NCI-H2081 treated with DMSO at 0.1 percent for 48 hours (cell line): ENCODE measurements at places on chromosomes 2 and 18.

DNA sequence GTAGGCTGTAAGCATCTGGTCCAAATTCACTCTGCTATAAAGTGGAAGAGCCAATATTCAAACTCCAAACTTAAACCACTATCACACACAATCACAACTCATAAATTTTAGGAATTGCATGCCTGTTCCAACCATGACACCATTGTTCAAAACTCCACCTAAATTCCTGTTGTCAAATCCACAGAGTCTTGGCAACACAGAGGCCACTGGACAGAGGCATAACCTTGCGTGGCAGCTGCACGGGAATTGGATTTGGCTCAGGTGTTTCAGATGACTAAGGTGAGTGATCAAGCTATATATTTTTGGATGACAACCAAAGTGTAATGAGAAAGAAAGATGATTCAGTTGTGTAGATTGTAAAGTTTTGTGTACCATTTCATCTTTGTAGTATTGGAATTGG, 422.7 kb upstream of the TNP1 start:
- DNase-seq: no peak

- DNase-seq: no peak
Observed at GRCh38 chr2:18047896-18048657, 169.6 kb downstream of the KCNS3 start.

GRCh38 chr18:22998344-22998743, 65.2 kb downstream of the RBBP8 start:
- DNase-seq: no peak

DNA sequence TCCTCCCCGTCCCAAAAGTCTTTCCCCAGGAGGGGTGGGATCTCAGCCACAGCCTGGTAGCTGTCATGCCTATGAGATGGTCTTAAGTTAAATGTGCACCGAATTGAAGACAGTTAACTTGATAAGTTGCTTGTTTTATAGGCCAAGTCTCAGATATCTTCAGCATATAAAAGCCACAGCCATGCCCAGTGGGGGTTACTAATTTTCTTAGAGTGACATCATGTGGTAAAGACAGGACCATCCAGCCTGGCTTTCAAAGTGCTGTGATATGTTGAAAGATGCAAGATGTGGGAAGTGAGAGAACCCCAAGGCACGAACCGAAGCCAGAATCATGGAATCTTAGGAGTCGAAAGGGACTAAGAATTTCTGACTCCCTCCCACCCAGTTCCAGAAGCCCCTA, 42.1 kb upstream of the FAM124B start:
- DNase-seq: no peak

DNA sequence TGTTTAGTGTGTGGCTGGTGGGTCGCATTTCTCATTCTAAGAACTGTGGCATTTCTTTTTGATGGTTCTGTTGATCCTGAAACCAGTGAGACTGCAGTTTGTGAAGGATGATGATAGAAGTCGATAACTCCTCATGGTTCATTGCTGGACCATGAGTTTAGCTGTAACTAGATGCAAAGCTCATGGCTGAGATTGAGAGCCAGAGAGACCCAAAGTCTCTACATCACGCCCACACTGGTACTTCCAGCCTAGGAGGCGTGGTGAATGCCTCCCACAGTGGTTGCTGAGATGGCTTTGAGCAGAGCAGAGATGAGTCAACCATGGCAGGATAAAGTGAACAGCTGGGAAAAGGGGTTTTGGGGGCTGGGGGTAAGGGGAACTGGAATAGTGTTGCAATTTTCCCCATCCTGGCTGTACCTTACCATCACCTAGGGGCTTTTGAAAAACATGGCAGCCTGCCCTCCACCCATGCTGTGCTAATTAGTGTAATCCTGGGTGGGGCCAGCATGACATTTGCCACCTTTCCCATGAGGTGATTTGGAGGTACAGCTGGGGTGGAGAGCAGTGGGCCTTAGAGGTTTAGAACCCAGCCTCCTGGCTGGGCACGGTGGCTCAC, 24.1 kb downstream of the INPP4A start:
- no peak for DNase-seq

DNA sequence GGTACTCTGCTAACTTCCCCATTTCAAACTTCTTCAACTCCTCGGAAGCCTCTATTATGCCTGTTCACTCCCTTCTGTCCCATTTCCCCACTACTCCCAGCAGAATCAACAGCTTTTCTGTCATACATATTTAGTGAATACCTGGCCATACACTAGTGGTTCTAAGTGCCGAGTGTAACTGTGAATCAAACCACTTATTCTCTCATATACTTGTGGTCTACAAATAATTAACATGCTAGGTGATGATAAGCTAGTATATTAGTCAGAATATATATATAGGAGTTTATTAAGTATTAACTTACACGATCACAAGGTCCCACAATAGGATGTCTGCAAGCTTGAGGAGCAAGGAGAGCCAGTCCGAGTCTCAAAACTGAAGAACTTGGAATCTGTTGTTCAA, 150.7 kb downstream of the CCDC102B start:
- DNase-seq: no peak

- no peak for DNase-seq
Observed at GRCh38 chr18:3919396-3920061, 469.6 kb downstream of the TGIF1 start.

DNA sequence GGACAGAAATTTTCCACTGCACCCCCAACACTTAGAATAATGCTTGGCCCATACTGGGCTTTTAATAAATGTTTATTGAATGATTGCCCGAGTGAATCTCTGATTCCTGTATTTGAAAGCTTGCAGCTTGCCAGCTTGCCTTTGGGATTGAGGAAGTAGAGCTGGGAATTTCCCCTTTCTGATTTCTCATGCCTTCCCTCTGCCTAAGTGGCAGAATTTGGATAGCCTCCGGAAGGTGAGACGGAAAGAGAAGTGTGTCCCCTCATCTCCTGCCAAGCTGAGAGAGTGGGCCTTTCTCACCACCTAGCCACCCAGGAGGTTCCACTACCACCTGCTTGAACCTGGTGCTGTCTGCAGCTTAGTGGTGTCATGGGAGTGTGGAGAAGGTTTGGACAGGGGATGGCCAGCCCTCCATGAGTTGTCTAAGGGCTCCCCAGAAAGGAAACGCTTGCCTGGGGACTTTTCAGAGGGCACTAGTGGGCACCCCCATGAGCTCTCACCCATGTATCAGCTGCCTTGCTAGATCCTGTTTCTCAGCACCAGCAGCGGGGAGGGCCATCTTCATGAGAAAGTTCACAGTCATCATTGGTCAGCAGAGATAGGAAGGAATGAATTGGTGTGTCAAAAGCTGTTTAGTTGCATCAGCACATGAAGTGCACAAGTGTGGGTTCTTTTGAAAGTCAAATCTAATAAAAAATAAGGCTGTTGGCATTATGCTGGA, 8.6 kb upstream of the NCOA1 start:
- DNase-seq: no peak

DNA sequence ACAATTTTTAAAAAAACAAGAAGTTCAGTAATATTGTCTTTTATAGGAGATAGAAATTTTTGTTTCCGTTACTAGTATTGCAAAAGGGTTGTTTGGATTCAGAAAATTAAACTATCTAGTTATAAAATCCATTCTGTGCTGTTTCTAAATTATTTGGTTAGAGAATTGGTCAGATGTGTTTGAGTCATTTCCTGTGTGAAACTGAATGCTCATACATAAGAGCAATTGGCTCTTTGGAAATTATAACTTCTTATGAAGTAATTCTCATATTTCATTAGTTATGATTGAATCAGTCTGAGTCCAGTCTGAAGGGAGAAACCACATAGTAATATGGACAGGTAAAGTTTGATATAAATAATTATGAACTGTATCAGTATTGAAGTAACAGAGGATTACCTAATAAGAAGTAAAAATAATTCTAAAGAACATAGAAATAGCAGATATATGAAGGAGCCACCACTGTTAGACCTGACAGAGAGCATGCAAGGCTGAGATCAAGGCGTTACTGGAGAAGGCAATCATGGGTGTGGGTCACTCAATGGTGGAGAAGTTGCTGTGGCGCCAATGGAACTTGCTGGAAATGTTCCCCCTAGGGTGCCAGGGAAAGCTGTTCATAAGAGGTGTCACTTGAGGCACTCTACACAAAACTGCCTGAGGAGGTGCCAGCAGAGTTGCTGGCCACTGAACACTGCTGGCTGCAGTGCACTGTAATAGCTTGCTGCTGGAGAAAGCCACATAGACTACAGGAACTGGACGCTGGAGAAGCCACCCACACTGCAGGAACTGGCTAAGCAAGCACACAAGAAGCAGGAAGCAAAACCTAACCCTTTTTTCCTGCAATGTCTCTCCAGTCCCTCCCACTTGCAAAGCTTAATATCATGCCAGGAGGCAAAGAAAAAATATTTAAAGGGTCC, 18.0 kb upstream of the FAP start:
- DNase-seq: no peak

DNA sequence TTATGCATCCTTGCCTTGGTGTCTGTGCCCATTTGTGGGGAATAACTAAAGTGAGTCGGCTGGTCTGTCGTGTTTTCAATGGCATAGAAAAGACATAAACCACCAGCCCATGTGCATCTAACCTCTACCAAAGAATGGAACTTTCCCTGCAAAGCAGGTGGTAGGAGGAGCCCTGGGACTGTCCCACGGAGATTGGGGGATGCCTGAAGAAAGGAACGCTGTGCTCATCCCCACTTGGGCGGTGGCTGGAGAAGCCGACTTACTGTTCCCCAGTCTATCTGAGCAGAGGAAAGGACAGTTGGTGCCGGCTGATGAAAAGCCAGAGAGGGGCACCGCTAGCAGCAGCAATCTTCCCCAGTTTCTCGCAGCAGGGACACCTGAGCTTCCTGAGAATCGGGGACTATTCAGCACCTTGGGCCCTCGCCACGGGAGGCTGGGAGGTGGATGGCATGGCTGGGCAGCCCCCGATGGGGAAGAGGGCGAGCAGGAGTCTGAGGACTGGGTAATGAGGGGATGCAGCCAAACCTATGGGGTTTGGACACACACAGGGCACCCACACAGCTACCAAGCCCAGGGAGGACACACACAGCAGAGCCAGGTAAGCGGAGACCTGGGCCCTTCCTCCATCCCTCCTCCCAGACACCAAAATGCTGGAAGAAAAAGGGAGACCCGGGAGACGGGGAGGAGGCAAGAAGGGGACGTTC, 53.7 kb upstream of the AGAP1 start:
- DNase-seq: no peak

DNA sequence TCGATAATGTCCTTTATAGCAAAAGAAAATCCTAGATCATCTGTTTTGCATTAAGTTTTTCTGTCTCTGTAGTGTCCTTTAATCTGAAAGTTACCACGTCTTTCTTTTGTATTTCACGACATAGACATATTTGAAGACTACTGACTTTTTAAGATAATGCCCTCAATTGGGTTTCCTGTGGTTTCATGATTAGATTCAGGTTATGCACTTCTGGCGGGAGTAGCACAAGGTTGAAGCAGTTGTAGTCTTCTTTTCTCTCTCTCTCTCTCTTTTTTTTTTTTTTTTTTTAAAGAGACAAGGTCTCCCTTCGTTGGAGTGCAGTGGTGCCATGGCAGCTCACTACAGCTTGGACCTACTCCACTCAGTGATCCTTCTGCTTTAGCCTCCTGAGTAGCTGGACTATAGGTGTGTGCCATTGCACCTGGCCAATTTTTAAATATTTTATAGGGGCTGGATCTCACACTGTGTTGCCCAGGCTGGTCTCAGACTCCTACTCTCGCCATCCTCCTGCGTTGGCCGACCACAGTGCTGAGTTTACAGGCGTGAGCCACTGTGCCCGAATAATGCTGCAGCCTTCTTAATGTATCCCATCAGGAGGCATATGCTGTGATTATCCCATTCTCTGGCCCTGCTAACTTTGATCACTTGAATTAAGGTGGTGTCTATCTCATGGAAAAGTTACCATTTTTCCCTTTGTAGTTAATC, 3.9 kb downstream of the INPP4A start:
- DNase-seq: no peak

- no peak for DNase-seq
Observed at GRCh38 chr2:70081221-70081620, 6.1 kb upstream of the PCBP1 start.

DNA sequence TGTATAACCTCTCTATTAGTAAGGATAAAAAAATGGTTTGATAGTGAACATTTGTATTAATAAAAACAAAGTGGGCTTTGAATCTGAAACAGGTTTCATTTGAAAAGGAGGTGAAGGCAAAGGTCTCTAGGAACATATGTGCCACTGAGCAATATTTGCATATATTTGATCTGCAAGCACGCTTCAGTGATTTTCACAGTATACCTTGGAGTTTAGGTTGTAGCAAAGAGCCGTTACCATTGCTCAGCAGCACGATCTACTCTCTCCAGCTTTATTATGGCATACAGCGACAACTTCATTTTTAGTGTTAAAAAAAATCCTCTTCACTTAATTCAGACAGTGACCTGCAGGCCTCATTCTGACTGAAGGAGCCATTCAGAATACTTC, 75.8 kb upstream of the ZEB2 start:
- DNase-seq: no peak

DNA sequence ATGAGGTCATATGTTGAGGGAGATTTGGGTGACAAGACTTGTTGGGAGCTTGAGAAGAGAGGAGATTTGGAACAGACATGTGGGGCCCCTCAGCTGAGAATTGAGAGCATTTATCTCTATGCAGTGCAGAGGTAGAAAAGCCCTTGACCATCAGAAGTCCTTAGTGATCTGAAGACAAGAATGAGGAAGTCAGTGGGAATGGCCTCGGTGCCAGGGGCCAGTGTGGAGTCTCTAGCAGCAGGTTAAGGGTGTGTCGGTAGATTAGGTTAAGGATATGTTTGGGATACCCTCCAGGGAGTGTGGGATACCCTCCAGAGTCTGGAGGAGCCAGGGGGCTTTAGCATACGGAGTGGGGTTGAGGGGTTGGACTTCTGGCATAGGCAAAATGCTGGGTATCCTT, 41.6 kb downstream of the FBXO48 start:
- no peak for DNase-seq

DNA sequence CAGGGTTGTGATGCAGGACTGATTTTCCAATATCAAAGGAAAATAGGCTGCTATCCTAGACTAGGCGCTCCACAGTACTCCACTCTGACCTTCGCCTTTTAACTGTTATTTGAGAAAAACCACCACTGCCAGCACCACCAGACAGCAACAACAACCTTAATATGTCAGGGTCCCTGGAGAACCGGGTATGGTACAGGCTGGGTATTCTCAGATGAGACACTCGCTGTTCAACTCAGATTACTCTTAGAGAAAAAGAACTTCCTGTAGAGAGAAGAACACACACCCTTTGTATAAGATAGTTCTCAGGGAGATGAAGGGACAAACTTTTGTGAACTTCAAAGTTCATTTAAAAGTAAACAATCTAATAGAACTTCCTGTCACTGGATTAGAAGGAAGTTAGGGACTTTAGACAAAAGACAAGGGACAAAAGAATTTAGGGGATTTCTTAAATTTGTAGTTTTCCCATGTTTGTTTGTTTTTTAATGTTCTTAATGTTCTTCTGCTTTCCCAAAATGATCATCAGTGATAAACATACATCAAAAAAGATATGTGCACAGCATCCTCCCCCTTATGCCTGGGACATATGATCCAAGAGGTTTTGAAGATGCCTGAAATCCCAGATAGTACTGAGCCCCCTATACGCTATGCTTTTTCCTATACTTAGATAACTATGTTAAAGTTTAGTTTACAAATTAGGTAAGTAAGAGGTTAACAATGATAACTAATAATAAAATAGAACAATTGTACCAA, 41.3 kb upstream of the PPP1R1C start:
- DNase-seq: no peak
